ENCODE measurements at places on chromosomes 4 and X.

GRCh38 chr4:15400981-15401671, 26.7 kb upstream of the C1QTNF7 start:
- peak; percentile 76 for DNase-seq

GRCh38 chr4:14254252-14254651, 626.7 kb upstream of the BOD1L1 start:
- DNase-seq = no peak

DNA sequence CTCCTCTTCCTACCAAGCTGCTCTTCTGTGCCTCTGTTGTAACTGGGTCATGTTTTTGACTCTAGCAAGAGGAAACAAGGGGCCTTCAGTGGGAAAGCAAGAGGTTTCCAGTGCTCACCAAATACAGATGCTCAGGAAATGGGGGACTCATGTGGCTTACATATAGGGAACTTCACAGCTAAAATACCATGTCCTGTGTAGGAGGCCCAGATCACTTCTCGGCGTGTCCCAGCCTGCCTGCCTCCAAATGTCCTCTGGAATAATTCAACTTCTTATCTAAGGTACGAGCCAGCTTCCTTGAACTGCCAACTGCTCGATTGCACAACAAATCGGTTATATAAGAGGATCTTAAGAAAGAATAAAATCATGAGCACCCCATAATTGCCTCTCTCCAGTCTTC, 161.3 kb downstream of the KIT start:
- no peak for DNase-seq

- DNase-seq = no peak
Measured at GRCh38 chr4:169662206-169662605, 41.8 kb downstream of the CLCN3 start.

- DNase-seq = peak; percentile 35
Measured at GRCh38 chr4:153594210-153594609, 89.9 kb upstream of the TLR2 start.

DNA sequence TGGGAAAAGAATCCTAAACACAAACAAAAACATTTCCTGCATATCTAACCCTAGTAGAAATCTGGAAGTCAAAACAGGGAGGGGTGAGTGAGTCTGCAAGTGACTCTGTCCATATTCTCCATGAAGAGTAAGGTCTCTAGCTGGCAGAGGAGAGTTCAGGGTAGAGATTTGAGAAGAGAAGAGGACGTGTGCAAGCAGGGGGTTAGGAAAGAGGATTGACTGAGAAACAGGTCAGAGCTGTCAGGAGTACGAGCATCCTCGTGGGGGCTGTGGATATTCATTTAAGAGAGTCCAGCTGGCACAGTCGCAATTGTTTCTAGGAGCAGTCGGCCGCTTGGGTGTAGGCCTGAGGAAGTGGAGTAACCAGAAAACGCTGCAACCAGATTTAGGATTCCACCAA, 27.9 kb downstream of the PROM1 start:
- no peak for DNase-seq

- DNase-seq = no peak
Measured at GRCh38 chr4:142781114-142781513, 65.0 kb downstream of the INPP4B start.

DNA sequence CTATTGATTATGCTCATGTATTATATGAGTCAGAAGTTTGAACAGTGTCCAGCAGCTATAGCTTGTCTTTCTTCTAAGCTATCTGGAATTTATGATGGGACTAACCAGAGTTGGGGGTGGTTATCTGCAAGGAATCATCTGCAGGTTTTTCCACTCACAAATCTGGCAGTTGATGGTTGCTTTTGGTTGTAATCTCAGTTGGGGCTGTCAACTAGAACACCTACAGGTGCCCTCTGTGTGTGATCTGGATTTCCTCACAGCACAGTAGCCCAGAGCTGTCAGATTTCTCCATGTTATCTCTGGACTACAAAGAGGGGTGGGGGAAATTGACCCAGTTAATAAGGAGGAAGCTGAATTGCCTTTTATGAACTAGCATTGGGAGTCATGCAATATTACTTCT, 51.4 kb upstream of the MAP9 start:
- no peak for DNase-seq

DNA sequence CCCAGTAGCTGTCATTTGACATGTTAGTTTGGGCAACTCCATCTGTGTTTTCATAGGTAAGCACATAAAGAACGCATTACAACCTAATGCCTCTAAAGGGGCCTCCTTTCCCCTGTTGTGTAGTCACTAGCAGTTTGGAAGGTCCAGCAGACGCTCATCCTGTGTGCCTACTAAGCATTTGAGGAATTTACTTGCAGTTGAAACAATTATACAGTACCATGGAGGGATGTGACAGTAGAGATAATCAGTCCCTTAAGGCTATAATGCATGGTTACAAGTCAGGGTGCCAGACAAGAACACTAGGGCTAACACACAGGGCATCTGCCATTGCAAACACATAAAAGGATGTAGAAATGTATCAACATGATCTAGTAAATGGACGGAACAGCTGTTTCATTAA, 138.3 kb downstream of the PCDH10 start:
- DNase-seq = no peak

- no peak for DNase-seq
Measured at GRCh38 chr4:182190306-182190705, 52.9 kb upstream of the TENM3 start.

- peak; percentile 23 for DNase-seq
Measured at GRCh38 chr4:107599841-107600240, 120.2 kb downstream of the PAPSS1 start.

DNA sequence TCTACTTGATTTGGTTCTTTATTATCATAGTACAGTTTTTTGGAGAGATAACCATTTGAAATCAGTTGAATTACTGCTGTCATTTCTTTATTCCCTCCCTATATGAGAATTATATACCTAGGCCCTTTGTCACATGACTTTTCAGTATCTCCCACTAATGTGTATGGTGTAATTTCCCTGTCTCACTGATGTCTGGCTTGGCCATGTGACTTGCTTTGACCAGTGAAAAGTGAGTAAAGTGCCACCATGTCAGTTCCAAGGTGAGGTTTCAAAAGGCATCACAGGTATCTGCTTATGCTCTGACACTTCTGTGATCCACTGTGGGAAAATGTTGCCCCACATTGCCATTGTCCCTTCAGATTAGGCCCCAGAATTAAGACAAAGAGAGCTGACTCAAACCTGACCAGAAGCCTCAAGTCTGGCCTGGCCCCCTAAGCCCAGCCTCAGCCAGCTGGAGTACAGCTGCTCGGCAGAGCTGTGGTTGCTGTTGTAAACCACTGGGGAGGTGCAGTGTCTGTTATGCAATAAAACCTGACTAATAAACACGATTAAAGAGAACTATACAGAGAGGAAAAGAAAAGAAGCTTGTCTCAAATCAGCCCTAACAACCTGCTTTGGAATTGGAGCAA, 27.5 kb downstream of the SETD7 start:
- DNase-seq = peak; percentile 92

- no peak for DNase-seq
Measured at GRCh38 chrX:114584375-114584943, 573 bp downstream of the HTR2C start.

- no peak for DNase-seq
Measured at GRCh38 chr4:88761861-88762523, 64.4 kb upstream of the NAP1L5 start.

GRCh38 chrX:130184857-130185256, 13.1 kb downstream of the RAB33A start:
- DNase-seq = no peak

GRCh38 chr4:47238667-47239066, 207.3 kb downstream of the GABRB1 start:
- peak; percentile 52 for DNase-seq

- no peak for DNase-seq
Measured at GRCh38 chrX:137033774-137034507, at the start of gene GPR101. TSS of gene GPR101 (minus strand) at chrX:137033995. CDS start at chrX:137031674, 2,321 bp downstream.

DNA sequence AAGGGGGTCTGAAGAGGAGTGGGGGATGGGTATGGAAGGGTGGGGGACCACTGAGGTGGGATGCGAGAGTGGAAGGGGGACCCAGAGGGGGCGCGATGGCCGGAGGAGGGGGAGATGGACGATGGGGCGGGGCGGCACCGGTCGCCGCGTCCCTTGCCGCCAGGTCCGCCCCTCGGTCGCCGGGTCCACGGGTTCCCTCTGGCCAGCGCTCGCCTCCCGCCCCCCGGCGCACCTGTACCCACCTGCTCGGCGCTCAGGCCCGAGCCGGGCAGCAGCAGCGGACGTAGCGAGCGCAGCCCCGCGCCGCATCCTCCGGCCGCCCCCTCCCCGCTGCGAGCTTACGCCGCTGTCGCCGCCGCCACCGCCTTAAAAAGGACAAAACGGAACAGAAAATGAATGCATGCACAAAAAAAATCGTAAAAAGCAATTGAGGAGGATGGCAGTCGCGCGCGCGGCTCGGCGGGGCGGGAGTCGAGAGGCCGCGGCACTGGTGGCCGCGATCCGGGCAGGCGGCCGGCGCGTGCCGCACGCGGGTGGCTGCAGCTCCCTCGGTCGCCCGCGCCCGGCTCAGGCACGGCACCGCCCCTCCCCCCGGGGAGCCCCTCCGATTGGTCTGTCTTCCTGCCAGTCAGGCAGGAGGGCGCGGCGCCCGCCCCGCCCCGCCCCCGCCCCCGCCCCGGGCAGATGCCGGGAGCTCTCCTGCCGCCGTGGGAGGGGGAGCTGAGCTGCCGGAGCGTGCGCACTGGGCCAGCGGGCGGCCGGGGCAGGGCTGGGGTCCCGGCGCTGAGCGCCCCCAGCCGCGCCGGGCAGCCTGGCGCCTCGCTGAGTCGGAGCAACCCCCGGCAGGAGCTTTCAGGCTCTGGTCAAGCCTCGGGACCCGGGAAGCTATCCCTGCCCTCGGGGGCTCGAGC, at the start of gene JAKMIP1:
Gene JAKMIP1, minus strand, starts transcription at position 539 of the 911 bp plus-strand sequence. CDS start 87,699 bp downstream, outside the sequence.
- peak; percentile 10 for DNase-seq

- DNase-seq = no peak
Measured at GRCh38 chrX:41933546-41933945, 10.2 kb upstream of the CASK start.

DNA sequence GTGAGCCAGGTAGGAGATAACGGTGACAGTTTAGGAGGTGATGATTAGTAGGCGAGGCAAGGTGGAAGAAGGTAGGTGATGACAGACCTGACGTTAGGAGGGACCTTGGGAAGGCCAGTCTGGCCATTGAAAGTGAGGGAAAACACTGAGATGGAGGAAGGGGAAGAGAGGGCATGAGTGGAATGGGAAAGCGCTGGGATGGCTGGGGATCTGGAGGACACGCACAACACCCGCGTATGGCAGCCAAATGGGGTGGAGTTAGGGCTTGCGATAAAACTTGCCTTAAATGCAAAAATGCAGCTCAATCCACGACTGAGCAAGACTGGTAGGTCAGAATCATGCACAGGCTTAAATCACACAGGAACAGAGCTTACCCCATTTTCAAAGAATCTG, 605 bp upstream of the CDKL2 start:
- no peak for DNase-seq

- DNase-seq = peak; percentile 78
Measured at GRCh38 chr4:3346146-3346545, 53.3 kb downstream of the RGS12 start.

DNA sequence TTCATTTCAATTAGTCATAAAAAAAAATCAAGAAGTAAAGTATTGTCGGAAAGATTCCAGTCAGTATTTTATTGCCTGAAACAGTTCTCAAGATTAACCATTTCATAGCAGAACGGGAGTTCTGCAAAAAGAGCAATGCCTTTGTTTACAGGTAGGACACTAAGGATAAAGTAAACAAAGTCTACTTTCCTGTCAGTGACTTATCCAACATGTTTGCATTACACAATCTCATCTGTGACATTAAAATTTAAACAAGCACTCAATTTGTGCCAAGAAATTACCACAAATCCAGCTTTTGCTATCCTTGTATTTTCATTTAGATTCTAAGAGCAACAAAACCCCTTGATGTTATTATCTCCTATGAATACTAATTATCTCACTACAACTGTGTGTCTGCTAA, 306.5 kb upstream of the LDB2 start:
- DNase-seq = no peak

GRCh38 chr4:2995546-2996265, 32.3 kb downstream of the GRK4 start:
- no peak for DNase-seq

- peak; percentile 46 for DNase-seq
Measured at GRCh38 chr4:107058828-107059227, 22.7 kb upstream of the DKK2 start.

- peak; percentile 9 for DNase-seq
Measured at GRCh38 chrX:71989768-71990426, 79.3 kb downstream of the NHSL2 start.

DNA sequence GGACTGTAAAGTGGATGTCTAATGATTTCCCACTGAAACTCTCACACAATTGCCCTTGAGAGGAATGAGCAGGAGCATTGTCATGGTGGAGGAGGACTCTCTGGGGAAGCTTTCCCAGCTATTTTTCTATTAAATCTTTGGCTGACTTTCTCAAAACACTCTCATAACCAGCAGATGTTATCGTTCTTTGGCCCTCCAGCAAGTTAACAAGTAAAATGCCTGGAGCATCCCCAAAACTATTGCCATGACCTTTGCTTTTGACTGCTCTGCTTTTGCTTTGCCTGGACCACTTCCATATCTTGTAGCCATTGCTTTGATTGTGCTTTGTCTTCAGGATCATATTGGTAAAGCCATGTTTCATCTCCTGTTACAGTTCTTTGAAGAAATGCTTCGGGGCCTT, 120.2 kb upstream of the PDE5A start:
- no peak for DNase-seq

DNA sequence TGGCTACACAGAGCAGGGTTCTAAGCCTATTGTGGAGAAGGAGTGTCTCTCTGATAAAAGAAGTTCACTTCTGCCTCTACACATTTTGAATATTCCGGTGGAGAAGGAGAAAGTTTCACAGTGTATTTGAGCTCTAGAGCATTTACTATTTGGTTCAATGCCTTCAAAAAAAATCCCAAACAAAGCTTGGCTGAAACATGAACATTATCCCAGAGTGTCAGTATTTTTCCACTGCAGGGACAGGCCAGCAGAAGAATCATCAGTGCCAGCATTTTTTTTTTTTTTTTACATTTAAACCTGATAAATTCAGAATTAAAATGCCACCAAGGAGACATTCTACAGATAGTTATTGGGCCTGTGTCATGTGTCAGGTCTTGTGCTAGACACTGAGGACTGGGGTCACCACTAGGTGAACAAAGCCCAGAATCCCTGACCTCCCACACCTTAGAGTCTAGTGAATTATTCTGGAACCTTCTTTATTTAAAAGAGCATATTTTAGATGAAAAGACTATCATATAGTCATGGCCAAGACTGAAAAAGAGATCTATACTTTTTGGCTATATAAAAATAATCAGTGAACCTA, 48.0 kb upstream of the NAP1L5 start:
- no peak for DNase-seq

- DNase-seq = no peak
Measured at GRCh38 chr4:43943998-43944397, 504.6 kb downstream of the KCTD8 start.

DNA sequence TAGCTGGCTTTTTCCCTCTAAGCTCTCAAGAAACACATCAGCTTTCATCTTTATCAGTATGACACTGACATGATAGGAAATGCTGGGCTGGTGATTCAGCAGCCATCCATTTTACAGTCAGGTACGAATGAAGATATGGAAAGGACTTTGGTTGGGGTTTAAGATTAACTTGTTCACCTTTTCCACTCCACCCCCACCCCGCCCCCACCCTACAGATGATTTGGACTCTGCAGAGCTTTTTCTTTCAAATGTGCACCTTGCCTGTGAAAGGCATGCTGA, 132.6 kb downstream of the AKAP4 start:
- DNase-seq = no peak

- no peak for DNase-seq
Measured at GRCh38 chr4:38911257-38911656, 43.7 kb downstream of the FAM114A1 start.
